ENCODE measurements at places on chromosomes 11 and 22.

- DNase-seq: no peak
Measured at GRCh38 chr22:26606611-26607010, 11.2 kb downstream of the CRYBB1 start.

- no peak for DNase-seq
Measured at GRCh38 chr11:130533871-130534270, 85.4 kb downstream of the ADAMTS15 start.

DNA sequence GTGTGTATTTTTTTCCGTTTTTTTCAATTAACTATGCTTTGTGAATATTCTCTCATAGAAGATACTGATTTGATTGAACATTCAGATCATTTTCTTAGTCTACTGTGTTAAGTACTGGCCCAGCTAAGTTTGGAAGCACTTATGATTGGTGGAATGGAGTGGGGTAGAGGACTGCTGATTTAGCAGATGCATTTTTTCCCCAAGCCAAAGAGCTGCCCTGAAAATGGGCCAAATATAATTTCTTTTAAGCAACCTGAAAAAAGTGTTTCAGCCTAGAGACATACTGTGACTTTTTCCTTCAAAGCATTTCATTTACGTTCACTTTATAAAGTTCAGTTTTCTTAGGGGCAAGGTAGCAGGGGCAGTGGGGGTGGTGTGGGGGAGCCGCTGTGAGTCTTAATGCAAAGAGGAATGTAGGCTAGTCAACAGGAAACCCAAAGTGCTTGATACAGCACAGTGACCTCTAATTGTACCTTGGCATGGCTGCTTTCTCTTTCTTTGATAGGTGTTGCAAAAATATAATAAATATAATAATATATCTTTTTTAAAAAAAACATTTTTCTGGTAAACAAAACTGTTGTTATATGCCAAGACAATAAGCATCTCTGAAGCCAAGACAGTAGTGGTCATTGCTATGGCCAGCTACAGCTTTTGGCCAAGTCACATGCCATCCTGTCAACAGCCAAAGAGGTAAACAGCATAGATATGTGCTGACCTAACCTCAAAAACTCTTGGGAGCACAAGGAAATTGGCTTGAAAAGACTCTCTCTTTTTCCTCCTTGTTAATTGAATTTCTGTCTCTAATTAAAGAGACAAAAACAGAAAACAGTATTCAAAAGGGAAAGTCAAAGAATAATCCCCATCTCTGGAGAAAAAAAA lies 58.8 kb downstream of the LIF start:
- DNase-seq: no peak

GRCh38 chr11:74019860-74020259 lies 11.0 kb upstream of the UCP3 start:
- DNase-seq: no peak
